ENCODE measurements at places on chromosomes 4 and X. TPM values are rescaled to one million over a fixed set of nuclear protein-coding genes. Genes with fewer than 3 reads are reported as not detected.

DNA sequence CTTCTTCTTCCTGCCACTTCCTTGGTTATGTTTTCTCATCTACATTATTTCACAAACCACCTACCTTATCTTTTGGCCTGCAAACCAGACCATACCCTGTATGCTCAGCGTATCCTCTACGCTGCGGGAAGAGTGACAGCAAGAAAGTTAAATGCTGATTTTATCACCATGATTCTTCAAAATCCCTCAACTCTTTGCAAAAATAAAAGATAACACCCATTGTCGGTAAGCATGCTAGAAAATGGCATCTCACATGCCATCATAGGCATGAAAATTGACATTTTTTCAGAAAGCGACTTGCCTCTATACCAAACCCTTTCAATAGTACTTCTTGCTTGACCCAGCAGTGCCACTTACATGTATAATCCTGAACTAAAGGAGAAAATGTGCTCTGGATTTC is 102.0 kb downstream of the HPGD start:
- no peak overlapping the region for H3K27ac ChIP-seq
- DNase-seq: no peak
- H3K4me3 ChIP-seq: no peak overlapping the region
- peaks cover 15% of the 10 kb centered on the region for H3K27me3 ChIP-seq
- no peaks in the 10 kb centered on the region for H3K36me3 ChIP-seq

GRCh38 chr4:10734697-10735096 is 50.1 kb upstream of the CLNK start:
- DNase-seq: no peak
- no peaks in the 10 kb centered on the region for H3K4me1 ChIP-seq
- peaks cover 10% of the 10 kb centered on the region for H3K27me3 ChIP-seq
- no peak overlapping the region for H3K27ac ChIP-seq

ETDA gene
- total RNA-seq: not detected

DNA sequence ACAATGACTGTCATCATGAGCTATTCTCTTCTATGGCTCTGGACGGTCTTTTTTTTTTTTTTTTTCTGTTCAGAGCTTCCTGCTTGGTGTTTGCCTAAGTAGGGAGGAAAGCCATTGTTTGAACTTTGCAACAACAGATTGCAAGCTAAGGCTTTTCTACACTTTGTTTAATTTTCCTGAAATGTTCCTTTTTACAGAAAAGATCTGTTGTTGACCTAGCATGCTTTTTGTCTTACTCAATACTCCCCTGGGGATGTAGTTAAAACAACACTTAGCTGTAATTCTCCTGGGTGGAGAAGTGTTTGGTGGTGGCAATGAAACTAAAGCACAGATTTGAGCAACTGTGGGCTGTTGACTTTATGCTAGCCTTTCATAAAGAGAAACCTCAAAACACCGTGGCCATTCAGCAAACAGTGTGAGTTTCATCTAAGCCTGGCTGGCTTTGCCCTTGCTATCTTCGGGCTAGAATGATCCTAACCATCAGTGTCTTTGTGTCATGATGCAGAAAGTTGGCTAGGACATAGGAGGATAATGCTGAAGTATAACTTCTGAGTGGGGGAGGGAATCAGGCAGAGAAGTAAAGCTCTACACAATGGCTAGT is 110.5 kb downstream of the ANXA3 start:
- H3K4me1 ChIP-seq: peaks cover 33% of the 10 kb centered on the region
- peak overlapping the region; percentile 14 for H3K4me3 ChIP-seq
- H3K27me3 ChIP-seq: no peaks in the 10 kb centered on the region
- DNase-seq: no peak

- DNase-seq: no peak
- H3K4me3 ChIP-seq: no peak overlapping the region
- no peaks in the 10 kb centered on the region for H3K36me3 ChIP-seq
- no peaks in the 10 kb centered on the region for H3K27me3 ChIP-seq
Measured at GRCh38 chrX:40964008-40964407, 121.2 kb upstream of the USP9X start.

ATP1B4 gene
- total RNA-seq: not detected

DNA sequence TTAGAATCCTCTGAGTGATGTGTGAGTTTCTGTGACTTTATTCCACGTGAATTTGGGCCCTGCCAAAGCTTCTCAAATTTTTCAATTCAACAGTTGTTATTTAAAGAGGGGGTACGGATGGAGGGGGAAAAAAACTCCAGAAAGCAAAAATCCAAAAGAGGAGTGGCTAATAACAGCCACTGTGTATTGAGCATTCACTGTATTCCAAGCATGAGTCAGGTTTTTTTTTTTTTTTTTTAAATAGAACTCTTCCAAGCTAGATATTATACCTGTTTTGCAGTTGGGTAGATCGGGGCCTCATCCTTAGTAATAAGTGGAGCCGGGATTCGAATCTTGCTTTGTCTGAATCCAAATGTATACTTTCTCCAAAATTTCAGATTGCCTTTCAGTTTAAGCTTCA is 6.4 kb upstream of the RHOH start:
- no peak overlapping the region for H3K27ac ChIP-seq
- H3K36me3 ChIP-seq: no peaks in the 10 kb centered on the region
- H3K4me3 ChIP-seq: no peak overlapping the region
- no peak for DNase-seq

- DNase-seq: no peak
- H3K36me3 ChIP-seq: peaks cover 3% of the 10 kb centered on the region
- H3K4me1 ChIP-seq: no peaks in the 10 kb centered on the region
- H3K4me3 ChIP-seq: no peak overlapping the region
- H3K27ac ChIP-seq: no peak overlapping the region
- H3K27me3 ChIP-seq: no peaks in the 10 kb centered on the region
Measured at GRCh38 chrX:81308086-81308829, 106.4 kb downstream of the SH3BGRL start.

GRCh38 chrX:727738-728621 is 97.4 kb downstream of the SHOX start:
- no peaks in the 10 kb centered on the region for H3K4me1 ChIP-seq
- peak; percentile 56 for DNase-seq
- no peak overlapping the region for H3K27ac ChIP-seq
- no peaks in the 10 kb centered on the region for H3K36me3 ChIP-seq

Measured in osteocyte (in vitro differentiated cells).